ENCODE measurements at places on chromosomes 4 and X. TPM values are rescaled to one million over a fixed set of nuclear protein-coding genes. Genes with fewer than 3 reads are reported as not detected.

The MAGEA3 gene
- total RNA-seq = 0.71 TPM

The CD38 gene
- total RNA-seq = not detected

The PRDM5 gene
- 8.2 TPM for total RNA-seq

The STAG2 gene
- total RNA-seq = 41.1 TPM

The ARHGAP6 gene
- 0.55 TPM for total RNA-seq

The NMU gene
- not detected for total RNA-seq

The CCDC110 gene
- total RNA-seq = not detected

The SLC34A2 gene
- not detected for total RNA-seq

GRCh38 chr4:100494166-100494565 is 23.7 kb downstream of the EMCN start:
- DNase-seq = peak; percentile 43

GRCh38 chr4:105631818-105632400 is 76.6 kb downstream of the INTS12 start:
- DNase-seq = no peak

DNA sequence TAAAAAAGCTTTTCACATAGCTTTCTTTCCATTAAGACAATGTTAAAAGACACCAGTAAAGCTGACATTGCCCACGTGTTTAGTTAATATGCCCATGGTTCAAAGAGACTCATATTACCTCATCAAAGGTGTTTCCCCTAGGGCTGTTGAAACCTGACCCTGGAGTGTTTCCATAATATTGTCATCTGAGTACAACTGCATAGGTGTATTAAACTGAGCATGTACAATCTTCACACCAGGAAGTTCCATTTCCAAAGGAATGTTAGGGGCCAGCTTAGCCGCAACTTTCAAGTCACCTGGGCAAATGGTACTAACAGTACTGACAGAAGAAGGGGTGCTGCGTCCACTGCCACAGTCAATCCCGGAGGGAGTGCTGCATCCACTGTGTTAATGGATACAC is 27.1 kb downstream of the PDLIM3 start:
- no peak for DNase-seq

GRCh38 chr4:17521595-17521994 is 6.6 kb downstream of the CLRN2 start:
- no peak for DNase-seq

DNA sequence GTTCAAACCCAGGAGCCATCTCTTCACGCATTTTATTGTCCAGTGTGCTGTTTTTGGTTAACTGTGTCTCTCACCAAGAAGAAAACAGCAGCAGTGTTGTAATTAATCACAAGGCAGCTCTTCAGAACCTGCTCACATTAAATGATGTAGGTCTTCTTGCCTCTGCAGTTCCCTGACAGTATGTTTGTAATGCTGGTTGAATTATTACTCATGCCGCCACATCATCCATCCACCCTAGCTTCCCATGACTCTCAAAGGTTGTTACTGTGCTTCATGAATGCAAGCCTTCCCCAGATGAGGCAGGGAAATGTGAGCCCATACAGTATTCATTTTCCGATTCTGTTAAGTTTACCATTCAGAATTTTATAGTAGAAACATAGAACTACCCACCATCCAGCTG is 17.4 kb downstream of the TLR10 start:
- DNase-seq = peak; percentile 30

GRCh38 chr4:102348701-102349100 is 3.4 kb upstream of the SLC39A8 start:
- DNase-seq = no peak

DNA sequence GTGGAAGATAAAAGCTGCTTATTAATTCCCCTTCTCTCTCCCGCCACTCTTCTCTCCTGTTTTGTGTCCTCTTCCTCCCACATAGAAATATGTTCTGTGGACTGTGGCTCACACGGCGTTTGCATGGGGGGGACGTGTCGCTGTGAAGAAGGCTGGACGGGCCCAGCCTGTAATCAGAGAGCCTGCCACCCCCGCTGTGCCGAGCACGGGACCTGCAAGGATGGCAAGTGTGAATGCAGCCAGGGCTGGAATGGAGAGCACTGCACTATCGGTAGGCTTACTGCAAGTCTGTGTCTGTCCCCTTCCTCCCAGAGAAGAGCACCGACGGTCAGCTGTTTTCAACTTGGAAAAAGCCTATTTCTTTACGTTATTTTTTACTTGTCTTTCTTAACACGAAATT is 229.1 kb downstream of the DCTD start:
- no peak for DNase-seq

DNA sequence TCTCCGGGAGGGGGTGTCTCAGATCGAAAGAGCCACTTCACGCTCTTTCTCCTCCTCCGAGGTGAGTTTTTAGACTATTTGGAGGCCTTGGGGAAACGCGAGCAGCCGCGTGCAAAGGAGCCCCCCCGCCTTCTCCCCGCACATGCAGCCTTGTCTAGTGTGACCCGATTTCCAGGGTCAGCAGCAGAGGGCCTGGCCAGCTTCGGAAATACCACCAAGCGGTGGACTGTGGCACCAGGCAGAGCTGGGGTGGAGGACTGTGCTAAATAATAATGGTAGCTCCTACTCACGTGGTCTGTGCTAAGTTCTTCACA is 79.3 kb upstream of the BCOR start:
- DNase-seq = no peak

- no peak for DNase-seq
These were observed 54.8 kb upstream of the NAF1 start for GRCh38 chr4:163221467-163221866.

GRCh38 chrX:39226251-39226650 is 425.0 kb downstream of the MID1IP1 start:
- DNase-seq = no peak

DNA sequence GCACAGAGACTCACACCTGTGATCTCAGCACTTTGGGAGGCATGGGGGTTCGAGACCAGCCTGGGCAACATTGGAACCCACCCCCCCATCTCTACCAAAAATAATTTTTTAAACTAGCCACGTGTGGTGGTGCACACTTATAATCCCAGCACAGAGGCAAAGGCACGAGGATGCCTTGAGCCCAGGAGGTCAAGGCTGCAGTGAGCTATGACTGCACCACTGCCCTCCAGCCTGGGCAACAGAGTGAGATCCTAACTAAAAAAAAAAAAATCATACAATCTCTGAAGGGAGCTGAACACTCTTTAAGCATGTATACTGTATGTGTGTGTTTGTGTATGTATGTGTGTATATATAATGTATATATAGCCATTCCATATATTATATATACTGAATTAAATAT is 2.5 kb upstream of the PRKX start:
- no peak for DNase-seq
